ENCODE measurements at places on chromosomes 5 and 9.

DNA sequence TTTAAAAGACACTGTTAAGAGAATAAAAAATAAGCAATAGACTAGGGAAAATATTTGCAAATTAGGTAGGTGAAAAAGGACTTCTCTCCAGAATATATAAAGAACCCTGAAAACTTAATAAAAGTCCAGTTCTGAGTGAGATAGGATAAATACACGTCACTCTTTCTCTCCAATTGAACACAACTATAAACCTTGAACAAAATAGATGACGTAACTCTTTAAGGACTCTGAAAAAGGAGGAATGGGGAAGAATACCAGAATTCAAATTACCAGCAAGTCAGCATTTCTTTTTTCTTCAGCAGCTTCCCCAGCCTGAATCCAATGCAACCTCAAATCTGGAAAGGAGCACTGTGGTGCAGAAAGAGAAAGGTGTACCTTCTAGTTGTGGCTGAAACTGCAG, 6.8 kb upstream of the WDR41 start:
- DNase-seq: no peak

DNA sequence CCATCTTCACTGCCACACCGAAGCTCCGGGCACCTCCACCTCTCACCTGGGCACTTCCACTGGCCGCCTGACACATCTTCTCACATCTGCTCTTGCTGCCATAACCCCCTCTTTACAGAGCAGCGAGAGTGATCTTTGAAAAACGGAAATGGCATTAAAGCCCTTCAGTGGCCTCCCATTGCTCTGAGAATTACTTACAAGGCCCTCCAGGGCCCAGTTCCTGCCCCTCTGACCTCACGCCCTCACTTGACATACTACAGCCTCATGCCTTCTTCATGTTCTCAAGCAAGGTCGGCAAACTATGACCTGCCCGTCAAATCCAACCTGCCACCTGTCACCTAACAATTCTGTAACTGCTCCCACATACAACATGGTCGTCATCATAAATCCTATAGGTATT, 187.3 kb downstream of the NR3C1 start:
- no peak for DNase-seq

- DNase-seq: no peak
Observed at GRCh38 chr9:929719-930118, 46.7 kb upstream of the DMRT3 start.

DNA sequence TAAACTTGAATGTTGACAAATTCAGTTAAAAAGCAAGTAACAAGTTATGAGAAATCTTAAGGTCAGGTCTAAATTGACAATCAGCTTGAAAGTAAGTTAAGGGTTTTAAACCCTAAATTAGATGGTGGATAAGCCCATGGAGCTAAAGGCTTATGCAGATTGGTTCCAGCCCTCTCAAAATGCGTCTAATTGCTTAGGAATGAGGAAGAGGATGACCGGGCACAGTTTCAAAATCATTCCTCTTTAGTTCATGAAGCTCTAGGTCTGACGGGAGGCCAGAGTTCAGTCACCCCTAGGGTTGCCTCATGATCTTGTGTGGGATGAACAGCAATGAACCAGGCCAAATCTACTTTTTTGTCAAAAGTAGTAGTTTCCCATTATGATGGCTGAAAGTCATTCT, 75.4 kb downstream of the SLC38A9 start:
- no peak for DNase-seq

- DNase-seq: no peak
Observed at GRCh38 chr5:82327941-82328340, 49.8 kb upstream of the RPS23 start.

DNA sequence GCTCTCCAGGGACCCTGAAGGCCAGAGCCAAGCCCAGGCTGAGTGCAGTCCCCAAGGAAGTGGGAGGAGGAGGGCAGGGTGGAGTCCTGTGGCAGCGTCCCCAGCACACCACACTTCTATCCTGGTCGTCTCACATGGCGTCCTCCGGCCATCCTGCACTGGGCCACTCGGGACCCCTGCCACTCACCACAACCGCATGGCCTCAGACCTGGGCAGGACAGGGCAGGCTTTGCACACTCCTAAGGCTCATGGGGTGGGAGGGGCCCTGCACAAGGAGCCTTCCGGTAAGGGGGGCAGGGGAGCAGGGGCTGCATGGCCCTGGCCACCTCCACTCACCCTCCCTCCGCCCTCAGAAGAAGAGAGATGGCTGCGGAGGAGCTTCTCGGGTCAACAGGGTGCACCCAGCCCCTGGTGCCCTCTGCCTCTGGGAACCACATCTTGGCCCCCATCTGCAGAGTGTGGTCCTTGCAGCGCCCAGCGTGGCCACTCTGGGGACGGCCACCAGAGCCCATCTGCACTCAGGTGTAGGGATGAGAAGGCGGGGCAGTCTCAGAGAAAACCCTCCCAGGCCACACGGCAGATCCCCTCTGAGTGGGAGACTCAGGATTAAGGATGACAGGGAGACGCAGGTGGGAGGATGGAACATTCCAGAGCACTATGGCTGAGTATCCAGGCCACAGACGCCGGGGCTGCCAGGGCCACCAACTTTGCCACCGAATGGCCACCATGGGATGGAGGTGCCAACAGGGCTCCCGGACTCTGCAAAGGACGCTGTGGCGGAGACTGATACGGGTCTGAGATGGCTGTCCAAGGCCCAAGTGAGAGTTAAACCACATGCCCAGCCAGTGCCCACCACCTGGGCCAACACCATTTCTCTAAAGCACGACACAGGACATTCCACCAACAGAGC, 7.6 kb downstream of the TPPP start:
- DNase-seq: no peak

DNA sequence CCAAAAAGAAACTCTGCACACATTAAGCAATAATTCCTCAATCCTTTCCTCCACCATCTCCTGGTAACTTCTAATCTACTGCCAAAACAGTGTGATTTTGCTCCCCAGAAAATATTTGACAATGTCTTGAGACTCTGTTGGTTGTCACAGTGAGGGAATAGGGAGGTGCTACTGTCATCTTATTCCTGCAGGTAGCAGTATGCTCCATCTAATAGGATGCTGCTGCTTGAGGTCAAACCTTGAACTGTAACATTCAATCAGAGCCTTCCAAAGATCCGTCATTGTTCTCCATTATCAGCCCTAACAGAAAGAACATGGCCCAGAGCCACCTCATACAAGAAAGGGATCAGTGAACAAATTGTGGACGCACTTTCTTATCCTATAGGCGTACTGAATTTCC, 514.7 kb upstream of the GRIN3A start:
- DNase-seq: no peak

DNA sequence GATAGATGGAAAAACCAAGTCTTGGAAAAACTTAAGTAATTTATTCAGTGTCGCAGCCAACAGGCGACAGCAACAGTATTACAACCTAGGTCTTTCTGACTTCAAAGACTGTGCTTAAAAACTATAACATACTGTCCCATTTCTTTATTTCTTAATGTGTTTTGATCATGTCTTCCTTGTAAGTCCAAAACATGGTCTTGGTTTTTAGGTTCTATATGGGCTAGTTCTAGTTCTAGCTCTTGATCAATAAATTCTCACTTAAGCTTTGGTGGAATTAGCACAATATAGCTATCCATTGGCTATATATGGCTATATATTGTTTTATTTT, 69.9 kb downstream of the IQGAP2 start:
- DNase-seq: no peak

- DNase-seq: peak; percentile 45
Observed at GRCh38 chr9:33159777-33160127, 7.4 kb downstream of the B4GALT1 start.

DNA sequence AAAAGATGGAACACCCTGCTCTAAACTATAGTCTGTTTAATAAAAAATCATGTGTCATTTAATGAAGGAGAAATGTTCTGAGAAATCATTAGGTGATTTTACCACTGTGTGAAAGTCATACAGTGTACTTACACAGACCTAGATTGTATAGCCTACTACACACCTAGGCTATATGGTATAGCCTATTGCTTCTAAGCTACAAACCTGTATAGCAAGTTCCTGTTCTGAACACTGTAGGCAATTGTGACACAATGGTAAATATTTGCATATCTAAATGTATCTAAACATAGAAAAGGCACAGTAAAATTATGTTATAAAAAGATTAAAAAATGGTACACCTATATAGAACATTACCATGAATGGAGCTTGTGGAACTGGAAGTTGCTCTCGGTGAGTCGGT, 40.6 kb downstream of the EFNA5 start:
- DNase-seq: no peak

Data from T-helper 2 cell (primary cell).